ENCODE measurements at places on chromosomes 12 and 14.

- DNase-seq, result no peak
Observed at GRCh38 chr12:5650281-5650680, 218.4 kb downstream of the NTF3 start.

GRCh38 chr14:35963209-35963608 is 137.1 kb downstream of the BRMS1L start:
- no peak for DNase-seq

GRCh38 chr14:102417646-102418045 is 54.9 kb downstream of the TECPR2 start:
- DNase-seq, result no peak

DNA sequence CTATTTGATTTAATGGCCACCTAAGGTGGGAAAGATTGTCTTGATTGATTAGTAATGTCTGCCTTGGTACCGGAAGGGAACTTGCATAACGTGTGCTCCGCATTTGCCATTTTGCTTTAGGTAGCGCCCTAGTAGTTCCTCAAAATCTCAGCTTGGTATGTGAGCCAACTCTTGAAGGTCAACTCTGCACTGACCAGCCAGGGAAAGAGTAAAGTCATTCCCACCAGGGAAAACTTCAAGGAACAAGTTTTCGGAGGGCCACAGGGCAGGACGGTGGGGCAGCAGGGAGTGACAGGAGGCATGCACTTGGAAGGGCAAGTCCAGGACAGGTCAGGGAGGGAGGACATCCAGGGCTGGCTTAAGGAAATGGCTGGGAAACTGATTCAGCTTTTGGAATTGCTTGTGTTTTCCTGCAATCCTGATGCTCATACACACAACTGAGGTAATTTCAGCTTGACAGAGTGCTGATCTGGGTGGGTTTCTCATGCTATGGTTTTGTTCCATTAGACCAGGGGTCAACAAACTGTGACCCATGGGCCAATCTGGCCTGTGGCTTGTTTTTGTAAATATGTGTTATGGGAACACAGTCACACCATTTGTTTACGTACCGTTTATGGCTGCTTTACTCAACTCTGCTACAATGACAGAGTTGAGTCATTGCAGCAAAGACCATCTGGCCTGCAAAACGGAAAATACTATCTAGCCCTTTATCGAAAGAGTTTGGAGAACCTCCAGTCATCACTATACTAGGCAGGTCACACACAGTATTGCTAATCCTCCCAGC is 184.5 kb downstream of the RBM19 start:
- no peak for DNase-seq

DNA sequence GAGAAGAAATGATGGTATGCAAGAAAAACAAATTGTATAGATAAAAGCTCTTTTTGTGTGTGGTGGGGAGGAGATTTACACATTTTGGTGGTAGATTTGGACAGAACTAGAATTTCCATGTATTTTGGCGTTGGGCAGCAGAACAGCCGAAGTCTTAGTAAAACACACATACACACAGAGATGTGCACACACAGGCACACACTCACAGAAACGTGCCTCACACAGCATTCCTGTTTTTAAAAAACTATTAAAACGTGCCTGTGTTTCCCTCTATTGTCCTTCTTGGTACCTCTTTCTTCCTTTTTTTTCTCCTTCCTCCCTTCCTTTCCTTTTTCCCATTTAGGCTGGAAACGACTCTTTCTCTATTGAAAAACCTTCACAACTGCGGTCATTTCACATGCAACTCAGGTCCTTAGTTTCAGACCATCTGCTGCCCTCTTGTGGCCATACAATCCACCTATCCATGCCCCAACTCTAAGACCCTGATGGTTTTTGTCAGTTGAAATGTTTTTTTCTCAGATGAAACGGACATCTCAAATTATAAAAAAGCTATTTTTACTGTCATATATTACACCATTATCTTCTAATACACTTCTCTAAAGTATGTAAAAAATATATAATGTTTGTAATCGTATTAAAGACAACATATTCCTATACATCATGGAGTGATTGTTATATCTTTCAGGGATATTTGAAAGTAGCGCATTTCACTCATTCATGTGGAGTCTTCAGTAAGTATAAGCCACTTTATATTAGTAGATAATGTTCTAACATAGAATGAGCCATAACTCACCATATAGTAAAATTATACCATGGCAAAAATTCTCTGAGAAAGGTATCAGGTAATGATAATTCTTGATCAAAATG is 386.7 kb upstream of the NOVA1 start:
- DNase-seq, result no peak

DNA sequence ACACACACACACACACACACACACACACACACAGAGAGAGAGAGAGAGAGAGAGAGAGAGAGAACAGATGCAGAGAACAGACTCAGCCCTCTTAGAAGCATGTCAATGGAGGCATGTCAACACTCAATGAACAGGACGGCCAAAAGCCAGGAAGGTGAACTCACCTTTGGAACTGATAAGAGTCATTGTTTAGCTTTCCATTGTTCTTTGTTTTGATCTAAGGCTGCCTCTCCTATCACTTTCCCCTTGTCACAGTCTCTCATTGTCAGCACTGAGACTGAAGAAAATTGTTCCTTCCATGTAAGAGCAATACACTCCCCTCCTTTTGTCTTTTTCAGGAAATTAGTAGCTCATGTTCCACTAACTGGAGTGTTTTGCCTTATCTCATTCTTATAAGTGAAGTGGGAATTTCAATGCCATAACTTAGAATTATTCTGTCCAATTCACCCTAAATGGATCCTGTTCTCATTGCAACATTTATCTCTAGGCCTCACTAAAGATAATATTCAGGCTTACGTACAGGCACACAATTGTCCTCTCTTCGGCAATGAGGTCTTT is 218.0 kb downstream of the DUSP6 start:
- DNase-seq, result no peak

GRCh38 chr12:8678661-8679111 is 16.1 kb upstream of the MFAP5 start:
- no peak for DNase-seq

DNA sequence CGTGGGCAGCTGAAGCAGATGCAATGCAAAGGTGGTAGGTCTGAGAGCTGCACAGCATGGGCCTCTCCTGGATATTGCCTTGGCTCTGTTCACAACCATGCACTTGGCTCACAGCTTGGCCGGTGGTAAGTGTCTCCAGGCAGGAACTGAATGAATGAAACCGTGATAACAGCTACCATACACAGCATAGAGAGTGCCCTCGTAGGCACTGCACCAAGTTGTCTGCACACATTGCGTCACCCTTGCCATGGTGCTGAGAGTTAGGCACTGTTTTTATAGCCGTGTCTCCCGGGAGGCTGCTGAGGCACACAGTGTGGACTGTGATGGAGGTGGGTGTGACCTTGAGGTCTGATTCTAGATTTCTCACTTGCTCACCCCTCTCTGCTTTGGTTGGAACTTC is 157.6 kb upstream of the VASH1 start:
- DNase-seq, result no peak

- DNase-seq, result no peak
Observed at GRCh38 chr14:71555654-71556559, 376.3 kb upstream of the RGS6 start.

DNA sequence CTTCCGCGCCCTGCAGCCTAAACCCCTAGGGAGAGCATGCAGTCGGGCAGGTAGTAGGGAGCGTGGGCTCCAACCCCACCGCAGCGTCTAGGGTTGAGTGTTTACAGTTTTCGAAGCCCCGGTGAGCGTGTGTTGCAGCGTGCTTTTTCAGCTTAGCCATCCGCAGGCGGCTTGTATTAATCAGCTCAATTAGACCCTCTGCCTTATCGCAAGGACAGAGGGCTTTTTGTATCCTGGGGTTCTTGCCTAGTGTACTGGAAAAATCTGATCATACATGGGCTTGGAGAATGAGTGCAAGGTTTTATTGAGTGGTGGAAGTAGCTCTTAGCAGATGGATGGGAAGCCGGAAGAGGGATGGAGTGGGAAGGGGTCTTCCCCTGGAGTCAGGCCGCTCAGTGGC is 44.4 kb upstream of the GNG2 start:
- no peak for DNase-seq

DNA sequence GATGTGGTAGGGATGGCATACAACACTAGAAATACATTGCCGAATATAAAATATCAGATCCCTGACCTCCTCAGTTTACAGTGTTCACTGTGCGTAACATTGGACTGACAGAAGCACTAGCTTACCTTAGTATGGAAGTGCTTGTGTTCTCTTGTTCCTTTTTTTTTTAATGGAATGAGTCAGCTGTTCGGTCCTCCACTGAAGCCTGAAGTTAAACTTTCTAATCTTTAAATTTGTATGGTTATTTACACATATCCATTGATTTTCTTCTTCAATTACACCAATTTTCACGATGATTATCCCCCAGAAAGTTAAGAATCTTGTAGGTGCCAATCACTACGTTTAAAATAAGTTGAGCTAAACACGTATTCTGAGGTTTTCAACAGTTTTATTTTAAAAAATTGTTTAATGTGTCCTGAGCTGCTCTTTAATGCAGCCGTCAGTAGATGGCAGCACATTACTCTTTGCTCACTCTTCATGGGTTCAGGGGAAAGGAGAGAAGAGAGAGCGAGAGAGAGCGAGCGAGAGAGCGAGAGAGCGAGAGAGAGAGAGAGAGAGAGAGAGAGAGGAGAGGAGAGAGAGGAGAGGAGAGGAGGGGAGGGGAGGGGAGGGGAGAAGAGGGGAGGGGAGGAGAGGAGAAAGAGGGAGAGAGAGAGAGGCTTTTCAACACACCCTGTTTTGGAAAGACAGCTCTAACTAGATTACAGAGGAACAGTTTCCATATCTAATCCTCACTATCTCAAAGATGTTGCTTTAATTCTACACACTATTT is 134.7 kb upstream of the SCAF11 start:
- no peak for DNase-seq

DNA sequence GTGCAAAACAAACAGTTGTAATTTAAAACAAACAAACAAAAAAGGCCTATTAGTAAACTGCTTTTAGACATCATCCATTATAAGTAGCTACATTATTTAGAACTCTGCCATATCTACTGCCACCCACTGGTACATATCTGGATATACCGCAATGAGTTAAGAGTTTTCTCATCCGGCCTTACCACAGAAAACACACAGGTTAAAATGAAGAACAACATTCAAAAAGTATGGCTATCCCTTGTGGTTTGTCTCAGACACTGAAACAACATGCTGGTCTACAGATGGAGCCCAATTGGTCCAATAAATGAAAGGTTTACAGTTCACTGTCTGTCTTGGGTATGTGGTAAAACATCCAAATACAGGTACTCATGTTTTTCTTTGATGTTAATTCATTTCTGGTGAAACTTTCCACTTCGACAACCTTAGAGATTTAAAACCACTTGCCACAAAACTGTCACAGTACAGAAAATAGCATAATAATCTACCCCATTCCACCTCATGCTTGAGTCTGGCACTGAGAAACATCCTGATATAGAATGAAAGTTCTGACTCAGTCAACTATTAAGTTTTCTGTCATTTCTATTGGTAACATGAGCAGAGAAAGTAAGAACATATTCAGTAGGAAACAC is 354.3 kb downstream of the CEP128 start:
- no peak for DNase-seq

- DNase-seq, result no peak
Observed at GRCh38 chr12:34334953-34335743, 312.9 kb downstream of the ALG10 start.

DNA sequence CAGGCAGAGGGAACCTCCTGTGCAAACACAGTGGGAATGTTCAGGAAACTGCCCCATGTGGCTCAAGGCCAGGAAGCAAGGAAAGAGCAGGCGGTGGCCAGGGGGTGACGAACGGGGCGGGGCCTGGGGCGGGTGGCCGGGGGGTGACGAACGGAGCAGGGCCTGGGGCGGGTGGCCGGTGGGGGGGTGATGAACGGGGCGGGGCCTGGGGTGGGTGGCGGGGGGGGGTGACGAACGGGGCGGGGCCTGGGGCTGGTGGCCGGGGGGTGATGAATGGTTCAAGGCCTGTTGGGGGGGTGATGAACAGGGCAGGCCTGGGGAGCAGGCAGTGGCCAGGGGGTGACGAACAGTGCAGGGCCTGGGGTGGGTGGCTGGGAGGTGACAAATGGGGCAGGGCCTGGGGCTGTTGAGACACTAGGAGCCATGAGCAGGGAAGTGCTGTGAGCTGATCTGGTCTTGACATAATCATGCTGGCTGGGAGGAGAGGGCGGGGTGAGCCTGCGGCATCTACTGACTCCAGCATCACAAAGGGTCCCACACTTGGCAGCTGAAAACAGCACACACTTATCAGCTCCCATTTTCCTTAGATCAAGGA is 62.7 kb upstream of the FBRSL1 start:
- no peak for DNase-seq

DNA sequence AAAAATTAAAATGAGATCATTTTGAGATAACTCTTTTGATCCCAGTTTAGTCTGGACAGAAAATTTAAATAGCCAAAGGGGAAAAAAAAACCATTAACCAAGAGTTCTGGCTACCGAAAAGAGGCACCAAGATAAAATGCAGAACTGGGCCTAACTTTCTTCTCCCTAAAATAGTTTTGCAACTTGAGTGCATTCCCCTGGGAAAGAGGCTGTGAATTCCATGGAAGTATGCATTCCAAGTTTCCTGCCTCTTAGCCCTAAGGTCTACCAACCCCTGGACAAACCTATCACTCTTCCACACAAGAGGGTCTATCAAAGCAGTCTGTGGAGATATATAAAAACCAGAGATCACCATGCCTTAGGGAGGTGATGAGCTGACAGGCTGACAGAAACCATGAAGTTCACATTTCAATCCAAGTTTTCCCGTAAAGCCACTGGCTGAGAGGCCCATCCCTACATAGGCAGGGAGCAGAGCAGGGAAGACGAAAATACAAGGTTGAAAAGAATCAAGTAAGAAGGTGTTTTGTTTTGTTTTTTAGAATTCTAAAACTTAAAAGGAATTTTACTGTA is 33.8 kb downstream of the DCP1B start:
- DNase-seq, result no peak

GRCh38 chr14:105195522-105196264 is 14.6 kb upstream of the NUDT14 start:
- DNase-seq, result no peak

DNA sequence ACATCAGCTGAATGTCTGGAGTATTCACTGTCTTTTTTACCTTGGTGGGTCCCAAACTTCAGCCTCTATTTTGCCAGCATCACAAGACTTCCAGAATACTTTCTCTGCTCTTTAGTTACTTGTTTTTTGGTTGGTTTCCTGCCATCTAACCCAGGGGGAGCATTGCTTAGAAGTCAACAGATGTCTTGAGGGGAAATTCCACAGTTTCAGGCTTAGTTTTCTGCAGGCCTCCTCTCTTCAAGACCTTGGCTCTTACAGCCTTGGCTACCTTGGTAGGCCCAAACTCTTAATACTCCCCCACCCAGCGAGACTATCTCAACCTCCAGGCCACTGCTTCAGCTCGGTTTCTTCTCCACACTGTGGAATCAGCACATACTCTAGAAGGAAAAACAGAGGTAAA is 41.7 kb downstream of the NEDD1 start:
- DNase-seq, result no peak

DNA sequence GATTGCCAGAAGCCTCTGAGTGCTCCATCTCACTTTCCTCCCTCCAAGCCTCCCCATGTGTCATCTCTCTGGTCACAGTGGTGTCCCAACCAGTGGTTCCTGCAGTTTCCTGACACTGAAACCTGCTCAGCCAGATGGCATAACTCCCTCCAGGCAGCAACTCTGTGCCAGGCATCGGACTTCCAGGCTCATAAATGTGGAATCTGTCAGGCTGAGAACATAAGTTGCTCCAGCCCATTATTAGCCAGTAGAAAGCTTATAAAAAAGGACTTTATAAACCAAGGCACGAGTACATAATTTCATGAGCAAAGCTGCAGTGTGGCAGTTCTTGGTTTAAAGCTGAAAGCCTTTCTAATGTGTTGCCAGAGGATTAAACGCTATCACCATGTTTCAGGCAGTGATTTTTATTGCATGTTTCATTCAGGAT is 194.3 kb downstream of the DACT1 start:
- no peak for DNase-seq

GRCh38 chr12:65584016-65584415 is 240.3 kb upstream of the HMGA2 start:
- no peak for DNase-seq
